Head of caudate nucleus (tissue), 42 donors: ENCODE measurements at places on chromosomes 3 and 15.
A peak's percentile ranks its signal among the peaks of the same experiment; 100 is the strongest.

GRCh38 chr15:69668039-69668705 lies 215.6 kb downstream of the RPLP1 start:
- DNase-seq = no peak

DNA sequence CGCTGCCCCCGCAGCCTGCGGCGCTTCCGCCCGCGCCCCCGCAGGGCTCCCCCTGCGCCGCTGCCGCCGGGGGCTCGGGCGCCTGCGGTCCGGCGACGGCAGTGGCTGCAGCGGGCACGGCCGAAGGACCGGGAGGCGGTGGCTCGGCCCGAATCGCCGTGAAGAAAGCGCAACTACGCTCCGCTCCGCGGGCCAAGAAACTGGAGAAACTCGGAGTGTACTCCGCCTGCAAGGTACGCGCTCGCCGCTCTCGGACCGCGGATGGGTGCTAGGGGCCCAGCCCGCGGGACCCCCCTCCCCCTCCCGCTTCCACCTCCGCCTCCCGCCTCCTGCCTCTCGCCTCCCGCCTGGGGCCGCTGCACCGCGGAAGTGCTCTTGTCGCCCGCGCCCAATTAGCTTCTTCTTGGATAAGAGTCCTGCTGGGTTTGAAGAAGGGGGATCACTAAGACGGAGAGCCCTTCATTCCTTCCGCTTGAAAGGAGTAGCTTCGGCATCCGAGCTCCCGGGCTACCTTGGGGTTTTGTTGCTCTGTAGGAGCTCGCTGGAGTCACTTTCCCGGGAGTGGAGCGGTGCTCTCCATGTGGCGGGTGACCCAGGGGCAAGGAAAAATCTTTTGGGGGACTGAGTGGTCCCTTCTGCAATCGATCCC lies 426 bp downstream of the KAT2B start:
- peak; percentile 58 for DNase-seq

DNA sequence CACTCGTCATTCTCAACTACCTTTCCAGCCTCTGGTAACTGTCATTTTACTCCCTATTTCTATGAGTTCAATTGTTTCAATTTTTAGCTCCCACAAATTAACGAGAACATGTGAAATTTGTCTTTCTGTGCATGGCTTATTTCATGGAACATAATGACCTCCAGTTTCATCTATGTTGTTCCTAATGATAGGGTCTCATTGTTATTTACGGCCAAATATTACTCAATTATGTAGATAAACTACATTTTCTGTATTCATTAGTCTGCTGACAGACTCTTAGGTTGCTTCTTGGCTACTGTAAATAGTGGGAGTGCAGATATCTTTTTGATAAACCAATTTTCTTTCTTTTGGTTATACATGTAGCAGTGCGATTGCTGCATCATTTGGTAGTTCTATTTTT lies 374.9 kb upstream of the ROBO1 start:
- no peak for DNase-seq

GRCh38 chr3:88203642-88204055 lies 53.9 kb downstream of the C3orf38 start:
- peak; percentile 83 for DNase-seq

DNA sequence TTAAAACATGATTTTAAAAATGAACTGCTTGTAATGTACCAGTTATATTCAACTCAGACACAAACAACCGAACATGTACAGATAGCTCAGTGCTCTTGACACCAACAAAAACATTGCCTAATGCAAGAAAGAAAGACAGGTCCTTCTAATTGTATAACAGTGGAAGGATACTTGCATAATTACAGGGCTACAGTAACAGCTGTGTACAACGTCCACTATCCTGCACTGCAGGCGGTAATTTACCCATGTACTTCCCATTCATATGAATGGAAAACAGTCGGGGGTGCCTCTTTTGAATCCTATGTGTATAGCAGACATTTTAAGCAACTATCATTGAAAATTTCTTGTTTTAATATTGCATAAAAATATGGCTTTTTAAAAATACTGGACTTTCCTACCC lies 41.1 kb upstream of the PLSCR5 start:
- DNase-seq = no peak
